CD4-positive, alpha-beta T cell (primary cell): ENCODE measurements at places on chromosomes 13 and 19.
A peak's percentile ranks its signal among the peaks of the same experiment; 100 is the strongest.

GRCh38 chr13:76527041-76527440 lies 359.2 kb downstream of the KCTD12 start:
- no peak for DNase-seq

DNA sequence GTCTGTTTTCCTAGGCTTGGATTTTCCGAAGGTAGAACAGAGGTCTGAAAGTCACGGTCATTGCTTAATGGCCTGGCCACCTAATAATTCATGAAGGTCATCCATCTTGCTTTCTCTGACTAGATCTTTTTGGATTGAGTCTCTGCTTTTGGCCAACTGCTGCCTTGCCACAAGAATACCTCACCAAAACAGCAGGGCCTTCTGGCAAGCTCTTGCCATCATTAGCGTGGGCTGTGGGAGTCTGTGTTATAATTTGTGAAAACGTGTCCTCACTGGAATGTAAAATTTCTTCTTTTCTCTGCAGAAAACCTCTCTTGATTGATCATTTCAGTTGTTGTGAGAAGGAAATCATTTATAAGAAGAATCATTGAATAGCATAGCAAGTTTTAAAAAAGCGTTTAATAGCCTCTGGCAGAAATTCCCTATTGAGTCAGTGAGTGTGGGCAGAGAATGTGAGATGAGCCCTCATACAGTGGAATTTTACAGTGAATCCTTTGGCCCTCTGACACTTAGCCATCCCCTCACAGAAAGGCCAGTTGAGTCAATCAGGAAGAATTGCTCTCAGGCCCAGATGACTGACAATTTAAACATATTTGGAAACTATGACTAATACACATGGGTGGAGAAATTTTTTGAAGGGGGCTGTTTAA lies 43.2 kb upstream of the ERICH6B start:
- no peak for DNase-seq

- no peak for DNase-seq
Observed at GRCh38 chr19:18298601-18299000, 17.2 kb upstream of the JUND start.

DNA sequence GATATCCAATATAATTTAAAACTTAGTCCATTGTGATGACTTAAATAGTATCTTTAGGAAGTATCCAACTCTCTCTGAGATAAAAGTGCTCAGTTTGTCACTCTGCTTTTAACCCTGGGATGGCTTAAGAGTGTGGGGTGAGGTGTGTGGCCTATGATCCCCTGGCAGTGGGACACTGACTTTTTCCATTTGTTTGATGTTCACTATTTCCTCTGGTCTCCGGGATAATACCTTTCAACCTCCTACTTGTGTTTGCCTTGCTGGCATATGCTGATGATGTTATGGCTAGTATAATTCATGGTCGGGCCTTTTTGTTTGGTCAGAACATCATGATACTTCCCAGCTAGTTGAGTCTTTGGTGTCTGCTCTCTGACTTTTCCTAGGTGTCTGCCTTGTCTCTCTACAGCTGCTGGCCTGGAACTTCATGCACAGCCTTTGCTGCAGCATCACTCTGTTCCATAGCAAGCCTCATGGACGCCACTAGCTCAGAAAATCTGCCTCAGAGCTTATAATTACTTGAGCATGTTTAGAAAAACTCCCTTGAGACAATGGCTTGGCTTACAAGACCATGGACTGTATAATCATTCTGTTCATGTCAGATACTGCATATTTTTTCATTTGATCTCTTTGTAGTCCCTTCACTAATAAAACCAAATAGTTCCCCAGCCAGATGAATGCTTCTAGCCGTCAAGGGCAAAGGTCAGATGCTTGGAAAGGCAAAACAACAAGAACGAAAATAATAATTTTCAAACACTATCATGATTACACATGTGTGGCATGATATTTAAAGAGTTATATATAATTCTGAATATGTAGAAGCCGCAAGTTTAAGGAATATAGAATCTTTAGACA lies 75.2 kb downstream of the WDFY2 start:
- no peak for DNase-seq

GRCh38 chr13:43991773-43992201 lies 112.1 kb downstream of the LACC1 start:
- DNase-seq = no peak

- DNase-seq = no peak
Observed at GRCh38 chr19:5081443-5082161, 112.7 kb downstream of the KDM4B start.

GRCh38 chr19:47445527-47445926 lies 26.2 kb downstream of the SLC8A2 start:
- no peak for DNase-seq

DNA sequence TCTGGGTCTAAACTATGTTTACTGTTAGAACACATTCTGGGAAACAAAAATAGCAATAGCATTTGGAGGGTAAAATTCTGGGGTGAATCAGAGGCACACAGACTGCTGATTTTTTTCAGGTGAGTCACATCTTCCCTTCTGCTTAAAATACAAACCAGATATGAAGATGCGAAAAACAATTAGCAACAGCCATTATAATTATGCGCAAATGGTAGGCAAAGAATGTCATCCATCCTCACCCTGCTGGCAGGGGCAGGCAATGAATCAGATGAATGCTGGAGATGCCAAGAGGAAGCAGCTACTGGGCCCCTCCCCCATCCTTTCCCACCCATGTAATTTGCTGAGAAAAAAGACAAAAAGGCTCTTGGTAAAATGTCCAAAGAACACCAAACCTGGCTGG lies 282.9 kb downstream of the KLF5 start:
- DNase-seq = no peak

- DNase-seq = no peak
Observed at GRCh38 chr13:113928685-113929627, 44.9 kb downstream of the C13orf46 start.

DNA sequence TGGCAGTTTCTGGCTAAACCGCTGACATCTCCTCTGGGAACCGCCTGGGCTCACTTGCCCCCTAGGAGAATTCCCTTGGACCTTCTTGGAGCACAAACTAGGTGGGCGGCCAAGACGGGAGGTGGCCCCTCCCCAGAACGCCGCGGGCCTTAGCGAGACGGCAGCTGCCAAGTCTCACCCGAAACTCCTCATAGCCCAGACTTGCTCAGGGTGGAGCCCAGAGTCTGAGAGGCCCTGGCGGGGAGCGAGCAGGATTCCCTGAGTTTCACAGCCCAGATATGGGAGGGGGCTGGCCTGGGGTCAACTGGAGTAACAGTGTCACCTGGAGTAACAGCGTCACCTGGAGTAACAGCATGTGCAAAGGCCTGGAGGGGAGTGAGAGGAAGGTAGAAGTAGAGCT lies 10.1 kb downstream of the TINCR start:
- DNase-seq = no peak

DNA sequence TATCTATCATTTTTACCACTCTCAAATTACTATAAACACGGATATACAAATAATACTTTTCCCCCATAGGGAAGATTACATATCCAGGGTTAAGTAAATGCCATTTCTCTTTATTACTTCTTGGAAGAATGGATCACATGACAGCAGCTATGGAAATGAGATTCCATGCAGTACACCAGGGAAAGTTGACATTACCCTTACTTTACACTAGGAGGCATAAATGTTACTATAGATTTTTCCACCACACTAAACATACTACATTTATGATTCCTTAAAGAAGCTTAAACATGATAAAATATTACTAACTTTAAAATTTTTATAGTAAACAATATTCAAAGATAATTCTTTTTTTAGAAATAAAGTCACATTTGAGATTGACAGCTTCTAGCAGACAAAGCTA lies 611.4 kb downstream of the PCDH9 start:
- no peak for DNase-seq

- peak; percentile 52 for DNase-seq
Observed at GRCh38 chr19:16078759-16079707, 2.7 kb downstream of the TPM4 start.

DNA sequence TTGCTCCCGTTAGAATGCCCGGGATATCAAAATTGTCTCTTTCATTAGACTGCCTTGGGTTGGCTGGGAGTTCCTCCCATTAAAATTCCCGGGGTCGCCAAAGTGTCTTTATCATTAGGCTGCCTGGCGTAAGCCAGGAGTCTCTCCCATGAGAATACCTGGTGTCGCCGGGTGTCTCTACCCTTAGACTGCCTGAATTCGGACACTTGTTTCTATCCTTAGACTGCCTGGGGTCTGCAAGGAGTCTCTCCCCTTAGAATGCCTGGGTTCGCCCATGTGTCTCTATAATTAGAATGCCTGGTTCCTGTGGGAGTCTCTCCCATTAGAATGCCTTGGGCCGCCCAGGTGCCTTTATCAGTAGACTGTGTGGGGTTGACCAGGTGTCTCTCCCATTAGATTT lies 1538.2 kb downstream of the UQCRFS1 start:
- DNase-seq = no peak

DNA sequence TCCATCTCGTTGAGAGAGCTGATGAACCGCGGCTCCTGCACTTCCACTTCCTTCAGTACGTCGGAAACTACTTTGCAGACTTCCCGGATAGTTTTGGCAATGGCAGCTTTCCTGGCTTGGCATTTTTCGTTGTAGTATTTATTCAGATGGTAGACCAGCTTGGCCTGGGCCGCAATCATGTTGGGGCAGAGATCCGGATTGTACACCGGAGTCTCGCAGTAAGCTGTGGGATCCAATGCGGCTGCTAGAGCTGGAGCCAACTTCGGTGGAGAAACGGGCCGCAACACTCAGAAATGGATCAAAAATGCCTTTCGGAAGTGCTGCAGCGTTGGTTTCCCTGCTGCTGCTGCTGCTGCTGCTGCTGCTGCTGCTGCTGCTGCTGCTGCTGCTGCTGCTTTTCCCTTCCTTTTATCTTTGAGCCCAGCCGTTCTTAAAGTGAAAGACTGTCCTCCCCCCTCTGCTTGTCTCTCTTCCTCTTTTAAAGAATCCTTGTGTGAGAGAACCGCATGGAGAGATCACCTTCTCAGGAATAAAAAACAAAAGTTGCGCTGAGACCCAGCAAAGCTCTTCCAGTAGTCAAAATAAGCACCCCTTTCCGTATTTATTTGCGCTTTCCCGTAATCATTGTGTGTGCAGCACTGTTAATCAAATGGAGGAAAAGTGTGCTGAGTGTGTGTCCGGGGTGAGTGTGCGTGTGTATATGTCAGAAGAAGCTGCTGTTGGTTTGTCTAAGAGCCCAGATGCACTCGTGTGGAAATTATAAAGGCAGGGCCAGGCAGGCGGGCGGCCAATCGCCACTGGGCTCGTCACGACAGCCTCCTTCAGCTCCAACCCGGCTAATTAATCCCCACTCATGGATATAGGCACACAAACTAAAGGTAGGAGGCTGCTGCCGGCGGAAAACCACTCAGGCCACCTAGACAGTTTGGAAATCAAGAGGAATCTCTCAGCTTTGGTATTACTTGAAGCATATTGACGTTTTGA lies at the start of gene MAB21L1:
Gene MAB21L1 (minus strand): TSS at position 730 of the 984 bp plus-strand sequence. CDS start 551 bp downstream, at position 179.
- no peak for DNase-seq

- DNase-seq = no peak
Observed at GRCh38 chr19:32061315-32061714, 284.1 kb upstream of the ZNF507 start.

DNA sequence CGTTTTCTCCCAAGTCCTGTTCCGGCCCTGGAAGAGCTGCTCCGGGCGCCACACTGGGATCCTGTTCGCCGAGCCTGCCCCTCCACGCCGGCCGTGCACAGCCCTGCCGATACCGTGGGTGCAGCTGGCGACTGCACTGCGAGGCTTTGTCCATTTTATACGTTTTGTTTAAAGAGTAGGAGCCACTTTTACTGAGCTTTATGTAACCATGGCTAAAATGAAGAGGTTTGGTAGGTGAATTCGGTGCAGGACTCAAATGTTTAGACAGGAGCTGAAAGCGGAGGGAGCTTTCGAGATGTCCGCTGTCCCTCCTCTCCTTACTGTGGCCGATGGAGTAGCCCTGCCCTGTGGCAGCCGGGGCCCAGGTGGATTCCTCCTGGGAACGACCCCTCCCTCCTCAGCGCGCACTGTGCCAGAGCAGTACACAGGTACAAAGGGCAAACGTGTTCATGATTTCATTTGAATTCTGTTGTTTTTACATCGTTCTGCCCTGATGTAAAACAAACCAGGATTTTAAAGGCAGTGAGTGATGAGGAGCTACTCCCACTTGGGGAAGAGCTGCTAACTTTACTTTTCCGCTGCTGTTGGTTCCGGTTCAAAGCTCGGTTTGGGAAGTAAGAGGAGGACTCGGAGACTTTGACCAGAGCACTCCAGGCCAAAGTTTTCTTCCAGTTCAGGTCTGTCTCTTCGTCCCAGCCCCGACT lies 1.7 kb downstream of the COL4A2 start:
- no peak for DNase-seq

- DNase-seq = no peak
Observed at GRCh38 chr19:4067396-4068046, 822 bp upstream of the ZBTB7A start.

DNA sequence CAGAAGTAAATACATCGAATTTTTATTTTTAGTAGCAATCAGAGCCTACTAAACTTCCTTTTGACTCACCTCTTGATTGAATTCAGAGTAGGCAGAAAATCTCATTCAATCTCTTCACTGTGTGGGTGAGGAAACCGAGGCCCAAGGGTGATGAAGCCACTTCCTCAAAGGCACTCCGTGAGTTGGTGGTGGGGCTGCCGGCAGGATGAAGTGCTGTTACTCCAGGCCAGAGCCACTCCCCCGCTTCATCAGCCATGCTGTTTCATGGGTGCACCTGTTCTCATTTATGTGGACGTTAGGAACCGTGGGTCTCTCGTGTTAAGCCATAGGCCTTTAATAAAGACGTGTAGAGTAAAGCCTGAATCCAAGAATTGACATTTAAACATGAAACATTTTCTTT lies 13.2 kb downstream of the ING1 start:
- peak; percentile 47 for DNase-seq

DNA sequence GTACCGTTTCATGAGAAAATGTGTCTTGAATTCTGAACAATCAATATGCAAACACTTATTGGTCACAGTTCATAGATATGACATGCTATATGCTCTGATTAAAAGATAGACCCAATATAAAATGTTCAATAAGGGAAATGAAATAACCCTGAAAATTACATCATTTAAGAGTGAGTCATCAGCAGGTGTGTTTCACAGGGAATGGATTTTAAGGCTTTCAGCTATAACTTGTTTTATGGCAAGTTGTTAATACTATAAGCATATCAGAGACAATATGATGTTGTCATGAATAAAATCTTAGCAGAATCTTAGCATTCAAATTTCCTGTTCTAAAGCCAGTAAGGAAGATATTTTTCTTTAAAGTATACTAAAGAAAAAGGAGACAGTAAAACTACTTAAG lies 483.4 kb upstream of the PCDH9 start:
- no peak for DNase-seq

DNA sequence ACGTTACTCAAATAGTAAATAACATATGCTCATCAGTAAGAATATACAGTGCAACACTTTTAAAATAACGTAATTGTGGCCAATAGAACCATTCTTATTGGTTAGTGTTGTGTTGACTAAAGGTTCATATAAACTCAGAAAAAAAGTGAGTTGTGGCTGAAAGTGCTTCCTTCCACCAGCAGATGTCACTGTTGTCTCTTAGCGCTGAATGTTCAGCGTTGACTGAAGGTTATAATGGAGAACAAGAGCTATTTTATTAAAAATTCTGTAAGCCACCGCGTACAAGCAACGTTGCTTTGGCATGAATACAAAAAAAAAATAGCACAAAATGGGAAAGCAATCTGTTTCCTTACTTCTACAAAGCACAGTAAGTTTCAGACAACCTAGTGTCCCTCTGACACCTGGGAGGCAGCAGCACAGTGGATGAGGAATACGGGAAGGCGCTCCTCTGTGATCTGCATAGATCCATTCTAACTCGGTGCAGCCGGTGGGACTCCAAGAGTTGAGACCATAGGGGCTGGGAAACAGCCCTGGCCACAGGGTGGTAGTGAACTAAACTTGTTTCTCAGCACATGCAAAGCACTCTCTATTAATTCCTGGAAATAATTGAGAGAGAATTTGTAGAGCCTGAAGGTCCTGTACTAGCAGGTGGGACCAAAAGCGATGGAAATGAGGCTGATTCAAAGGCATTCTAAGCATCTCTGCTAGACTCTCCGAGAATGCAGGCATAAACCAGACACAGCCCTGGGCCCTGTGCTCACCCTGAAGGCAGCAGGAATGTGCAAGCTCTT lies 23.9 kb upstream of the OXGR1 start:
- DNase-seq = peak; percentile 21
